ENCODE measurements at places on chromosomes 1 and 21.

GRCh38 chr1:203629016-203629506, 2.4 kb downstream of the ATP2B4 start:
- DNase-seq, result no peak

- peak; percentile 23 for DNase-seq
Measured at GRCh38 chr1:54567961-54568360, 19.9 kb downstream of the ACOT11 start.

DNA sequence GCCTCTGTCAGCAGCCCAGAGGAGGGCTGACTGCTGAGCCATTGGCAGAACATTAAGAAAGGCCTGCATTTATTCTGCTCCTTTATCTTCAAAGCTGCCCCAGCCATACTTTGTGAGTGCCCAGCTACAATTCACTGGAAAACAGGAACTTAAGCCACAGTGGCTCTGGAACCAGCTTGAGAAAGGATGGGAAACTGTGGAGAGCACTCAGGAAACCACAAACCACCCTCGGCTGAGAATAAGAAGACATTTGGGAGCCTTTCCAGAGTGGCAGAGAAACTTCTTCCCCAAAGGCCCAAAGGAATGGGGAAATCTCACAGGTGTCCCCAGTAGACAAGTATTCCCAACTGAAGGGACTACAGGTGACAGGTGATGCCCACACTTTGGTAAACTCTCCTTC, 1.8 kb downstream of the LAMB3 start:
- DNase-seq, result peak; percentile 57

DNA sequence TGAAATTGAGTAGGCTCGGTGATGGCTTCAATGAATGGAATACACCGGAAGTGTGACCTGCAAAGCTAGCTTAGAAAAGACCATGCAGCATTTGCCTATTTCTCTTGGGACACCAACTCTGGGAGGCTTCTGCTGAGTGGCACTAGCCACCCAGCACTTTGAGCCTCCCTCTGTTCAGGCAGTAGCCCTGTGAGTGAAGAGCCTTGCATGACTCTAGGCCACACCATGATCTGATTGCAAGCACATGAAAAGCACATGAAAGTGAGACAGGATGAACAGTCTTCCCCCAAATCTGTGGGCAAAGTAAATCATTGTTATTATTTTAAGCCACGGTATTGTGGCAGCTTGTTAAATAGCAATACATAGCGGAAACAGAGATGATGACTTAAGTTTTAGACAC, 2.8 kb downstream of the CD48 start:
- no peak for DNase-seq

- DNase-seq, result no peak
Measured at GRCh38 chr1:211580303-211580687, 1.3 kb upstream of the SLC30A1 start.
